ENCODE measurements at places on chromosomes 16 and 17. TPM values are rescaled to one million over a fixed set of nuclear protein-coding genes. Genes with fewer than 3 reads are reported as not detected.

GRCh38 chr17:32771396-32771795 lies 105.5 kb downstream of the MYO1D start:
- no peak for DNase-seq

GRCh38 chr17:16989230-16989952 lies 17.5 kb upstream of the TNFRSF13B start:
- no peak for DNase-seq

- DNase-seq = no peak
Observed at GRCh38 chr17:46023783-46024388, 24.8 kb downstream of the STH start.

- DNase-seq = no peak
Observed at GRCh38 chr17:63960006-63960405, 12.7 kb downstream of the SCN4A start.

DNA sequence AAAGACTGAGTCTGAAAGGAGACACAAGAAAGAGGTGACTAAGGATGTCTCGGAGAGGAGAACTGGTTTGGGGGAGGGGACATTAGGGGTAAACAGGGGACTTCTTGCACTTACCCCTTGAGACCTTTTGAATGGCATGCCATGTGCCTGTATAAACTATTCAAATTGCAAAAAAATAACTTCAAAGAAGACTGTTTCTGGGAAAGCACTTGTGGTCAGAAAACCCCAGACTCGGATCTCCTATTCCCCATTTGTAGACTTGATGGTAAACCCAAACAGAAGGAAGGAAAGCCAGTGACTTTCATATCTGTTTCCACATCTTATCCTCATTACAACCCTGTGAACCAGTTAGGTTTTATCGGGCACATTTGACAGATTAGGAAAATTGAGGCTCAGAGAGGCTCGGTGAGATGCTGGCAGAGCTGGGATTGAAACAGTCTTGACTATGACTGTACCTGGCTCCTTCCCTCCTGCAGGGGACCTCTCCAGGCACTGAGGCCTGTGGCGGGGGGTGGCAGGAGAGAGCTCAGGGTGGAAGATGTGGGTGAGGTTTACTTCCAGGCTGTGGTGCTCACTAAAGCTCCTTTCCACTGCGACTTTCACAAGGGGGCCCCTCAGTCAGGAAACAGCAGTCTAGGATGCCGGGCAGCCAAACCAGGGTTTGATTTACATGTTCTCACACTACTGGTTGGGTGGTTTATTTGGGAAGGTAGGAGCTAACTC lies 30.5 kb upstream of the PLCG2 start:
- no peak for DNase-seq

- DNase-seq = no peak
Observed at GRCh38 chr16:23125277-23125676, 24.0 kb downstream of the USP31 start.

DNA sequence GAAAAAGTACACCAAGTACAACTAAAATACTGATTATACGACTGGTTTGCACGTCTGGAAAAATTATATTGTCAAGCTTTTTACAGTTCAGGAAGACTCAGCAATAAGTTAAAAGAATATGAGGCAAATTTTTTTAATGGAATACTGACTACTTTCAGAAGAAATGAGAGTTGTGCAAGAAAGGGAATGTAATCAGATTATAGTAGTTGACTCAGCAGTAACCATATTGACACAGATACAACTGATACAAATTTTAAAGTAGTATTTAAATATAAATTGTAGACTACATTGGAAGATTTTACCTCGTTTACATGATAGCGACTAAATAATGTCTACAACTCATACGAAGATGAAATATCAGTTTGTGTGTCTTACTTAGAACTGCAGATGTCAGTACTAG lies 16.7 kb downstream of the ASGR2 start:
- no peak for DNase-seq

DNA sequence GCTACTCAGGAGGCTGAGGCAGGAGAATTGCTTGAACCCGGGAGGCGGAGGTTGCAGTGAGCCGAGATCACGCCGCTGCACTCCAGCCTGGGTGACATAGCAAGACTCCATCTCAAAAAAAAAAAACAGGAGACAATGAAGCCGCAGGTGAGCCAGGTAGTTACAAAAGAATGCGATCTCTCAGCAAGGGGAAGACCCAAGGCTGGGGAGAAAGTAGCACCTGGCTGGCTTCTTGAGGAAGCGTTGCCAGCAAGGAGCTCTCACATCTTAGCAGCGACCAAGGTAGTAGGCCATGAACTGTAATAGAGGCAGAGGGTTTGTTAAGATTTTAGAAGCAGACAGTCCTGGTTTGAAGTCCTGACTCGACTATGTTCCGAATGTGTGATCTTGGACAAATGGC lies 175.0 kb downstream of the AIPL1 start:
- no peak for DNase-seq

GRCh38 chr17:18102640-18103039 lies 5.9 kb upstream of the MYO15A start:
- no peak for DNase-seq

DNA sequence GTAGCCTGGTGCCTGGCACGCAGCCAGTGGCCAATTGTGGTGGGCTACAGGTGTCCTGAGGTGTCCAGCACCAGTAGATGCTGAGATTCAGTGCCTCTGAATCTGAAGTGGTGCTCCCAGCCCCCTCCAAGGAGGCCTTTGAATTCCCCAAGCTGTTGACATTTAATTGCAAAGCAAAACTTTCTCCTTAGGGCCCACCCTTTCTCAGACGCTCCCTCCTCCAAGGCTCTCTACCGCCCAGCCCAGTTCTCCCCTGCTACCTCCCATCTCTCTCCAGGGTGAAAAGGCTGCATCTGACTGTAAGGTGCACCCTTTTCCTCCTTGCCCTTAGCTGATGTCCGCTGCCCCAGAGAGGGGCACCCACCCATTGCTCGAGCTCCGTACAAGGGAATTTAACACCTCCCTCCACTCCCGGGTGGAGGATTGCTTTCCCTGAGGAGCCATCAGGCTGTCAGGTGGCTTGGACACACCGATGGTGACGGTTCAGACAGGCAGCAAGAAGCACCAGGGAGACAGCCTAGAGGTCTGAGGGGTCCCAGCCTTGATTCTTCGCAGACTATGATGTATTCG lies 1.7 kb downstream of the BEAN1 start:
- no peak for DNase-seq

DNA sequence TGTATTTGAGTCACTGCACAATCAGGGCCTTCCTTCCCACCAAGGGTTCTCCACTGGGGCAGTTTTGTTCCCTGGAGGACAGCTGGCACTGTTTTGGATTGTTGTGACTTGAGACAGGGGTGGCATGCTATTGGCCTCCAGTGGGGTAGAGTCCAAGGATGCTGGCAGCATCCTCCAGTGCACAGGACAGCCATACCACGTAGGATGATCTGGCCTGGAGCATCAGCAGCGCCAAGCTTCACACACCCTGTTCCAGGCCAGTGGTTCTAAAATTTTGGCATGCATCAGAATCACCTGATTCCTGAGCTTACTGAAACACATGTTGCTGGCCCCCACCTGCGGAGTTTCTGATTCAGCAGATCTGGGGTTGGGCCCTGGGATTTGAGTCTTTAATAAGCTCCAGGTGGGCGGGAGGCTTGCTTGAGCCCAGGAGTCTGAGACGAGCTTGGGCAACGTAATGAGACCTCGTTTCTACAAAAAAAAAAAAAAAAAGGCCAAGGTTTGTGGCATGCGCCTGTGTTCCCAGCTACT lies 83.2 kb downstream of the MGAT5B start:
- DNase-seq = no peak

GRCh38 chr17:29663155-29663554 lies 40.4 kb upstream of the CORO6 start:
- no peak for DNase-seq

DNA sequence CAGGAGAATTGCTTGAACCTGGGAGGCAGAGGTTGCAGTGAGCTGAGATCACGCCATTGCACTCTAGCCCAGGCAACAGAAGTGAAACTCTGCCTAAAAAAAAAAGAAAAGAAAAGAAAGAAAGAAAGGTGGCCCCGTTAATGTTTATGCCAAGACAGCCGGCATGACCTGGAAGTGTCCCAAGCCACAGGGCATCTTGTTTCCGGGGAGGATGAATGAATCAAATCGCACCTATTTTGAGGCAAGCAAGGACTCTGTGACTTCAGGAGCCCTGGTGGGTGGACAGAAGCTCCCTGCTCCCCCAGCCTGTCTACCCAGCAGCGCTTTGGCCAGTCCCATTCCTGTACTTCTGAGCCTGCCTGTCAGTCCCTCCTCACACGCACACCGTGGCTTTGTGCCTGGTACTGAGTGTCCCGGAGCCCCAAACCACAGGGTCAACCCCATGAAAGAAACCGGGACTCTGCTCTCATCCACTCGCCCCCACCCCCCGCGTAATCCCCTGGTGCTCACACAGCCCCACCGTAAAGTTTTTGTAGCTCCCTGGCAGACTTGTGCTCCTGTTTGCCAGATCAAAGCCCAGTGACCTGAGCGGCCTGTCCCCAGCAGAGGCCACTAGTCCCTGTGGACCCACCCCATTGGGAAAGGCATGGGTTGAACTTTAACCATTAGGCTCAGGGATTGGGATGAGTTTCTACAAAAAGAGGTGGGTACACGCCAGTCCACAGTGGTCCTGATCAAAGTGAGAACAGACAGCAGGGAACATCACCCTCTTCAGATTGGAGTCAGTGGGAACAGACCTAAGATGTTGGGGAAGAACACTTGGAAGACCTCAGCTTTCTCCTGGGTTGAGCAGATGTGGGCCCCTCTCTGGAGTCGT lies 19.3 kb downstream of the CD2BP2 start:
- no peak for DNase-seq

DNA sequence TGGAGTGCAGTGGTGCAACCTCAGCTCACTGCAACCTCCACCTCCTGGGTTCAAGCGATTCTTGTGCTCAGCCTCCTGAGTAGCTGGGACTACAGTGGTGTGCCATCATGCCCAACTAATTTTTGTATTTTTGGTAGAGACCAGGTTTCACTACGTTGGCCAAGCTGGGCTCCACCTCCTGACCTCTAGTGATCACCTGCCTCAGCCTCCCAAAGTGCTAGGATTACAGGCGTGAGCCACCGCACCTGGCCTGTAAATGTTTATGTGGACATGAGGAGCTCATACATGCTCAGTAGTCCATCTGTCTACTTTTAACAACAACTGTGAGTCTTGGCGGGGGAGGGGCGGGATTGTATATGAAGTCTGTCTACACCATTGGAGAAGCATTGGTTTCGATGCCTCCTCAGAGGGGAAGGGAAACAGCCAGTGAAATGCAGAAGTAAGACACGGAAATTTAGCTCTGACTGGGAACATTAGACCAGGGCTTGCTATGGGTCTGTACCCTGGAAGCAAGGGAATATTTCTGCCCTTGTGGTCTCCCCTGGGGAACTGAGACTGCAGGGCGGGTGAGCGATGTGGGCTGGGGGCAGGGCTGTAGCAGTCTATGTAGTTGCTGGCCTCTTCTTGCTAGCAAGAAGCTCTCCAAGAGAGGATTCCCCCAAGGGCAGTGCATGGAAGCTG lies 9.3 kb downstream of the NUBP1 start:
- no peak for DNase-seq

- no peak for DNase-seq
Observed at GRCh38 chr16:5622234-5622884, 524.8 kb upstream of the EEF2KMT start.

DNA sequence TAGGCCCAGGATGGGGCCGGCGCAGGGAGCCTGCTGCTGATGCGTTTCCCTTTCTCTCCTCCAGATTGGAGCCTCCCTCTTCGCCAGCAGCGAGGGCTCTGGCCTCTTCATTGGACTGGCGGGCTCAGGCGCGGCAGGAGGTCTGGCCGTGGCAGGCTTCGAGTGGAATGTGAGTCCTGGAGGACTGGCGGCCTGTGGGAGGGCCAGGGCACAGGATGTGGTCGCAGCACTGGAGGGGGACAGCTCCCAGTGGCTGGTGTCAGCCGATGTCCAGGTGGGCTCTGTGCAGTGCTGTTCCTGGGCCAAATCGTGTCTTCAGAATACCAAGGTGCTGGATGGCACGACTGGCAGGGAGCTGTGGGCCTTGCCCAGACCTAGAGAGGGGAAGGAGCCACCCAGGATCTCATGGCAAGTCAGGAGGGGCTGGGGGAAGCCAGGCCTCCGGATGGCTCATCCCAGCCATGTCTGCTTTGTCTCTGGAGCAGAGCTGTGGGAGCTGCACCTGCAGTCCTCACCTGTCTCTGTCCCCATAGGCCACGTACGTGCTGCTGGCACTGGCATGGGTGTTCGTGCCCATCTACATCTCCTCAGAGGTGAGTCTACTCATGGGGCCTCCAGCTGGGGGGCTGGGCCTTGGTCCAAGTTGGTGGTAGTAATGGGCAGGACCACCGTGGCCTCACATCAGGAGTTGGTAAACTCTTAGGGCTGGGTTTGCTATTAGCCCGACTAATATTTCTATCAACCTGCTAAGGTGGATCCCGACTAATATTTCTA lies 7.3 kb downstream of the SLC5A10 start:
- DNase-seq = no peak

- DNase-seq = peak; percentile 15
Observed at GRCh38 chr17:21129023-21129681, 2.4 kb downstream of the DHRS7B start.

- no peak for DNase-seq
Observed at GRCh38 chr17:7780736-7781135, 53.3 kb upstream of the KDM6B start.

GRCh38 chr16:86869288-86870022 lies 291.1 kb downstream of the FOXL1 start:
- DNase-seq = no peak

DNA sequence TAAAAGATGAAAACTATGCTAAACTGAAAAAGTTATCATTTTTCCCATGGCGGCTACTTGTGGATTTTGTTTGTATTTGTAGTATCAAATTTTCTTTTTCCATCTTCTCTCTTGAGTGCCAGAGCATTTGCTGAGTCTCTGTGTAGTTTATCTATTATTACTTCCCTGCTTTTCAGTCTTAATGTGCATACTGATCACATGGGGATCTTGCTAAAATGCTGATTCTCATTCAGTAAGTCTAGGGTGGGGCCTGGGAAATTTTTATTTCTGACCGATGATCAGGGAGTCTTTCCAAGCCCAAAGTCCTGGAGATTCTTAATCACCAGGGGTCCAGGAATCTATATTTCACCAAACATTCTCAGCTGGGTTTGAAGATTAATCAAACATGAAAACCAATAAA lies 189.0 kb upstream of the GOT2 start:
- no peak for DNase-seq

Gene TPSB2
- 3.9 TPM for total RNA-seq

Gene ANKFN1
- 5.5 TPM for total RNA-seq

Gene CCDC144A
- 1.7 TPM for total RNA-seq

Gene VMO1
- 1.6 TPM for total RNA-seq
